ENCODE measurements at places on chromosomes 6 and 20. TPM values are rescaled to one million over a fixed set of nuclear protein-coding genes. Genes with fewer than 3 reads are reported as not detected.

EFCAB8 gene
- total RNA-seq, result not detected

CGA gene
- not detected for total RNA-seq

GABRR1 gene
- not detected for total RNA-seq

MUCL3 gene
- not detected for total RNA-seq

CLVS2 gene
- under 0.01 TPM for total RNA-seq

ID4 gene
- 3.8 TPM for total RNA-seq

MCCD1 gene
- total RNA-seq, result not detected

PTGIS gene
- total RNA-seq, result 255 TPM

MEP1A gene
- total RNA-seq, result not detected

ROMO1 gene
- 108 TPM for total RNA-seq

ULBP3 gene
- 28.4 TPM for total RNA-seq

CASP8AP2 gene
- 15.6 TPM for total RNA-seq

ADTRP gene
- total RNA-seq, result 2.3 TPM

Data from smooth muscle cell of trachea (primary cell).